ENCODE measurements at places on chromosomes 12 and 14.
A peak's percentile ranks its signal among the peaks of the same experiment; 100 is the strongest.

DNA sequence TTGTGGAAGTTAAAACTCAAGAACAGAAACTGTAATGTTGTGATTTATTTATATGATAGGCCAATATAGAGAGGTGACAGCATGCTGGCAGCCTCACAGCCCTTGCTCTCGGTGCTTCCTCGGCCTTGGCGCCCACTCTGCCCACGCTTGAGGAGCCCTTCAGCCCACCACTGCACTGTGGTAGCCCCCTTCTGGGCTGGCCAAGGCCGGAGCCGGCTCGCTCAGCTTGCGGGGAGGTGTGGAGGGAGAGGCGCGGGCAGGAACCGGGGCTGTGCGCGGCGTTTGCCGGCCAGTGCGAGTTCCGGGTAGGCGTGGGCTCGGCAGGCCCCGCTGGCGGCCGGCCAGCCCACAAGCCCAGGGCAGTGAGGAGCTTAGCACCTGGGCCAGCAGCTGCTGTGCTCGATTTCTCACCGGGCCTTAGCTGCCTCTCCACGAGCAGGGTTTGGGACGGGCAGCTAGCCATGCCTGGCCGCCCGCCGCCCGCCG, 65.8 kb upstream of the SLC8A3 start:
- no peak overlapping the region for H3K27ac ChIP-seq
- H3K36me3 ChIP-seq: no peaks in the 10 kb centered on the region
- H3K4me1 ChIP-seq: peaks cover 12% of the 10 kb centered on the region
- no peaks in the 10 kb centered on the region for H3K27me3 ChIP-seq
- H3K4me3 ChIP-seq: peak overlapping the region; percentile 27

GRCh38 chr12:91986084-91986483, 159.6 kb downstream of the BTG1 start:
- no peak overlapping the region for H3K27ac ChIP-seq
- no peaks in the 10 kb centered on the region for H3K27me3 ChIP-seq
- peaks cover 5% of the 10 kb centered on the region for H3K4me1 ChIP-seq
- H3K4me3 ChIP-seq: no peak overlapping the region

DNA sequence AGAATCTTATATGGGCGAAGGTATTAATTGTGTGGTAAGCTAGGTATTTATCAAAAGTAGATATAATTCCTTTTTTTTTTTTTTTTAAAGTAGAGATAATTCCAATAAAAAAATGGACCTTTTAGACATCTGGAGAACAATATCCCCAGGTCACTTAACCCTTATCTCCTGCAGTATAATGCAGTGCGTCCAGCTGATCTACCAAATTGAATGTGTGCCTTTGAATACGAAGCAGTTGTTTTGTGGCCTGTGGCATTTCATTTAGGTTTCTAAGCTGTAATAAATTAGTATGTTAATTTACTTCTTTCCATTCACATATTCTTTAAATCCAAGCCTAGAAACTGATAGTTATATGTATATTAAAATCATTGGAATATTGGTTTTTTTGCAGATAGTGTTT, 3.1 kb downstream of the FUT8 start:
- H3K27ac ChIP-seq: no peak overlapping the region
- peaks cover 6% of the 10 kb centered on the region for H3K4me1 ChIP-seq
- no peaks in the 10 kb centered on the region for H3K36me3 ChIP-seq
- no peak for DNase-seq
- H3K4me3 ChIP-seq: no peak overlapping the region

GRCh38 chr12:2482938-2483660, 311.7 kb upstream of the FKBP4 start:
- no peaks in the 10 kb centered on the region for H3K36me3 ChIP-seq
- H3K4me3 ChIP-seq: no peak overlapping the region
- H3K27ac ChIP-seq: no peak overlapping the region
- H3K4me1 ChIP-seq: no peaks in the 10 kb centered on the region
- DNase-seq: no peak

DNA sequence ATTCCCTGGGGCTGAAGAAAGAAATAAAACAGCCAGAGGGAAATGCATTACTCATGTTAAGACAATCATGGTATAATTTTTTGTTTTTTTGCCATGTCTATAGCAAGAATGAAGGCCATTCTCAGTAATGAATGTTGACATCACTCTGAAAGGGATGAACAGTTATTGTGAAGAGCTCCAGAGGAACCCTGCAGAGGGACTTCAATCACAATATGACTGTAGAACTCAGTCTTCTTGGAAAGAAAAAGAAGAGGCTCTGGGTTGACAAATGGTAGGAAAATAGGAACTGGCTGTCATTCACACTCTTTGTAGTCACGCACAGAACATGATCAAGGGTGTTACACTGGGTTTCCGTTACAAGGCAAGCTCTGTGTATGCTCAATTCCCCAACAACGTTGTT, 73.8 kb upstream of the DACT1 start:
- no peak for DNase-seq
- H3K27me3 ChIP-seq: no peaks in the 10 kb centered on the region
- H3K27ac ChIP-seq: no peak overlapping the region
- H3K36me3 ChIP-seq: no peaks in the 10 kb centered on the region

- peak overlapping the region; percentile 19 for H3K4me3 ChIP-seq
- peaks cover 40% of the 10 kb centered on the region for H3K27me3 ChIP-seq
- H3K4me1 ChIP-seq: peaks cover 13% of the 10 kb centered on the region
- H3K27ac ChIP-seq: no peak overlapping the region
- H3K36me3 ChIP-seq: no peaks in the 10 kb centered on the region
- DNase-seq: no peak
Observed at GRCh38 chr12:102958073-102958829, 777 bp downstream of the ASCL1 start.

DNA sequence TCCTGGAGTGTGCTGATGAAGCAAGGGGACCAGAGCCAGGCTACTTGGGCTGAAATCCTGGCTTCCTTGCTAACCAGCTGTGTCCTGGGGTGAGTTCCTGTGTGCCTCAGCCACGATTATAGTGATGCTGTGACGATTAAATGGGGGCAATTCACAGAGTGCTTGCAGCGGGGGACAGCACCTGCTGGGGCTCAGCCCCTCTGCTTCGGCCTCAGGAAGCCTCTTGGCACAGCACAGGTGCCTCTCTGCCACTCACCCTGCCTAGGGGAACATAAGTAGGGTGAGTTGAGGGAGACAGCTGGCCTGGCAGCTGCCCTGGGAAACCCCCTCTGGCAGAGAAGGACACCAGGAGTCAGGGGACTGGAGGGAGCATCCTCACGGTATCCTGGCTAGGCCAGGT, 9.4 kb downstream of the KRT80 start:
- H3K36me3 ChIP-seq: no peaks in the 10 kb centered on the region
- no peak overlapping the region for H3K27ac ChIP-seq

Measured in esophagus squamous epithelium (tissue), 5 donors.